ENCODE measurements at places on chromosomes 7 and 10. TPM values are rescaled to one million over a fixed set of nuclear protein-coding genes. Genes with fewer than 3 reads are reported as not detected.

DNA sequence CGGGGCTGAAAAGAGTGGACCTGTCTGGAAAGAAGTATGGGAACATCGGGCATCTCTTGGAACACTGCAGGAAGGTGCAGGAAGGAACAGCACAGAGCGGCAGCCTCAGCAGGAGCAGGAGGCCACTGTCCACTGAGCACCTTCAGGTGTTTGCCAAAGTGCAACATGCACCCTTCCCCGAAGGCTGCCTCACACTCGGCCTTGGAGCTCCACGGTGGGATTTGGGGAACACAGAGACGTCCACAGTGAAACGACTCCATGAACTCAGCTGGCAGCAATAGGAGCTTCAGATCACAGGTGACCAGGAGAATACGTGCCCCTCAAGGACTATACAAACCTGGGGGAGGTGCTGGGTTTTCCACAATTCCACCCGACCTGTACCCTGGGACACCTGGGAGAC, 140.3 kb upstream of the RET start:
- DNase-seq = no peak

GRCh38 chr7:118072893-118073674, 110.9 kb upstream of the LSM8 start:
- no peak for DNase-seq

- no peak for DNase-seq
These were observed 40.3 kb downstream of the FAM53B start for GRCh38 chr10:124703778-124704427.

GRCh38 chr10:33553748-33554571, 219.5 kb upstream of the NRP1 start:
- DNase-seq = no peak

IL6 gene
- total RNA-seq = not detected

GRCh38 chr10:123771877-123772644, 105.9 kb downstream of the GPR26 start:
- DNase-seq = no peak

ZMIZ1 gene
- 11.2 TPM for total RNA-seq

- no peak for DNase-seq
These were observed 143.2 kb downstream of the JAZF1 start for GRCh38 chr7:28037220-28038010.

CC2D2B gene
- 0.59 TPM for total RNA-seq

DNA sequence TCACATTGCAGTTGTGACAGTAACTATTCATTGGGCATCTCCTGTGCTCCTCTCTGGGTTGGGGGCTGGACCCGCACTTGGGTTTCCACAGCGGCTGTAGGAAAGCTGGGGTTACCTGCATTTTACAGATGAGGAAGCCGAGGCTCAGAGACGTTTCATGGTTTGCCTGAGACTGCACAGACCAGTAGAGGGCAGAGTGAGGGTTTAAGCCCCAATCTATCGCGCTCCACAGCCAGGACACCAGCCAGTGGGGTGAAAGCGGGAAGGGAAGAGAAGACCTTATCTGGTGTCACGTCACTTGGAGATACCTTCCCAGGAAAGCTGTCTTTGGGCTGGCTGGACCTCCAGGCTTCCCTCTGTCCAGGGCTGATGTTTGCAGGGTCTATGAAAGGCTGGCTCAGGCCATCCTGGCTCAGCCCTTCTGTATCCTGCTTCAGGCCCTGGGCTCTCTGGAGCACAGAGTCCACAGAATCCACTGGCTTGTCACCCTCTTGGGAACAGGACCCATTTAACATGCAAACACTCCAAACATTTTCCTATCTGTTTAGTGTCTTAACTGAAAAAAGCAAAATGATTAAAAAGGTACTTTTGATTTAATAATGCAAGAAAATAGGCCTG, 167.7 kb downstream of the EMX2 start:
- no peak for DNase-seq

GRCh38 chr7:118777308-118777707, 552.8 kb downstream of the ANKRD7 start:
- DNase-seq = no peak

DNA sequence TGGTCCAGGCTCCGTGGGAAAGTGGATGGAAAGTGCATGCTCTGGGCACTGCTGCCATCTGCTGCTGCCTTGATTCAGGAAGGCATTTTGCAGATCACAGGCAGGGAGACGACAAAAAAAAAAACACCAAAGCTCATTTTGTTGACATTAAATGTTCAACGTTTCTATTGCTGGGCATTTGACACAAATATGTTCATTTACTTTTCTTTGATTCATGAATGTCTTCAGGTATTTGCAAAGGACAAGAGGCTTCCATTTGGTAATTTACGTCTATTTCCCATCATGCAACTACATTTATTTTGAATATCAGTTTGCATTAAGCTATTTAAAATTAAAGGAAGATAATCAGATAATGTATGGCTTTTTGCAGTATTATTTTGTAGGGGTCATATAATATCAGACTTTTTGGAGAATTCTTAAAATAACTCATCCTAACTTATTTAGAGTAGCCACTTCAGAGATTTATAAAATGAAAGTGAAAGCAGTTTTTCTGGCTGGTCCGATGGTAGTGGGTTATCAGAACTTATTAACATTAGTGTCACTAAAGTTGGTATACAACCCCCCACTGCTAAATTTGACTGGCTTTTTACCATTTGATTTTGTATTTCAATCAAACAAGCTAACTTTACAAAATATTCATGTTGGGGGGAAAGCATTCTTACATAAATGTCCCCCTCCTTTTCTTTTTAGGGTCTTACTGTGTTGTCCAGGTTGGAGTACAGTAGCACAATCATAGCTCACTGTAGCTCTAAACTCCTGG, 65.3 kb downstream of the PDIA4 start:
- peak; percentile 53 for DNase-seq

GRCh38 chr7:73941836-73942551, 81.0 kb downstream of the TMEM270 start:
- no peak for DNase-seq

DNA sequence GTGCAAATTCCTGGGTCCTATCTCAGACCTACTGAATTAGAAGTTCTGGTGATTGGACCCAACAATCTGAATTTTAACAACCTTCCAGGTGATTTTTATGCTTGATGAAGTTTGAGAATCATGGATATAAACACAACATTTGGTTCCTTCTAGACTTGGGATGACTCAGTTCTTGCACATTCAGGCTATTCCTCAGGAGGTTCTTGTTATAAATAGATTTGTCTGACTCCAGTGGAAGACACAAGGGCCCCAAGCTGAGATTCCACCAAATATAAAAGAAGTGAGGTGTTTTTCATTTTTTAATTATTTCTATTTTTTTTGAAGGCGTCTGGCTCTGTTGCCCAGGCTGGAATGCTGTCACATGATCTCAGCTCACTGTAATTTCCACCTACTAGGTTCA, 9.4 kb upstream of the TAS2R16 start:
- no peak for DNase-seq

- DNase-seq = no peak
These were observed 65.9 kb upstream of the LRRN3 start for GRCh38 chr7:111025006-111025405.

DNA sequence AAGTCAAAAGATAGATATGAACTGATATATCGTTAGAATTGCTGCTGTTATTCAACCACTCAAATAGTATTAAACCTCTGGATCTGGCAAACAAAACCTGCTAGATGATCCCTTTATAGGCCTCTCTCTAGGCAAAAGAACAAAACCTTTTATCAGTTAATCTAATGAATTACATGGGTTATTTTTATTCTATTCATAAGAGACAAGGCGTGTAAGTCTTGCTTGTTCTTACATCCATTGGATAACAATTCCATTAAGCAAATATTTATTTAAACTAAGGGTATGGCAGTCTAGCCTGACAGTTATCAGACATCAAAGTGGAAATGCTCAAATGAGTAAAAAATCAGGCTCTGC, 16.6 kb upstream of the ADRB1 start:
- no peak for DNase-seq
